ENCODE measurements at places on chromosomes 3 and 15.

DNA sequence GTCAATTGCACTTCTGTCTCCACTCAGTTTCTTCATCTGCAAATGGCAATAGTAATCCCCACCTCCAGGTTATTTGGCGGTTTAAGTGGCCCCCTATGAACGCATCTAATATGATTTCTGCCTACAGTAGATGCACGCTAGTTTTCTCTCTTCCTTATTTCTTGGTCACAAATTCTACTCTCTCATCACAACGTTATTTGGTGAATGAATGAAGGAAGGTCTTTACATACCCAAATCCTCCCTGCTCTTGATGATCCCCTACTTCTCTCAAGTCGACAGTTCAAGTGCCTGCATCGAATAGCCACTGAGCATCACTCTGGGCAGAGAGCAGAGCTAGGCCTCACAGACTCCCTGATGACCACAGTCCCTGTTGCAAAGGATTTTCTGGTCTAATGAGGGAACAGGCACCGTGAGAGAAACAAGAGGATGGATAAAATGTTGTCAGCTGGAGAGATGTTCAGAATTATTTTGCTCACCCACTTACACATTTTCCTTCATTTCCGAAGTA, 181.2 kb upstream of the SMAD3 start:
- DNase-seq: peak; percentile 11

GRCh38 chr3:40753951-40754350, 229.2 kb downstream of the ZNF621 start:
- no peak for DNase-seq

DNA sequence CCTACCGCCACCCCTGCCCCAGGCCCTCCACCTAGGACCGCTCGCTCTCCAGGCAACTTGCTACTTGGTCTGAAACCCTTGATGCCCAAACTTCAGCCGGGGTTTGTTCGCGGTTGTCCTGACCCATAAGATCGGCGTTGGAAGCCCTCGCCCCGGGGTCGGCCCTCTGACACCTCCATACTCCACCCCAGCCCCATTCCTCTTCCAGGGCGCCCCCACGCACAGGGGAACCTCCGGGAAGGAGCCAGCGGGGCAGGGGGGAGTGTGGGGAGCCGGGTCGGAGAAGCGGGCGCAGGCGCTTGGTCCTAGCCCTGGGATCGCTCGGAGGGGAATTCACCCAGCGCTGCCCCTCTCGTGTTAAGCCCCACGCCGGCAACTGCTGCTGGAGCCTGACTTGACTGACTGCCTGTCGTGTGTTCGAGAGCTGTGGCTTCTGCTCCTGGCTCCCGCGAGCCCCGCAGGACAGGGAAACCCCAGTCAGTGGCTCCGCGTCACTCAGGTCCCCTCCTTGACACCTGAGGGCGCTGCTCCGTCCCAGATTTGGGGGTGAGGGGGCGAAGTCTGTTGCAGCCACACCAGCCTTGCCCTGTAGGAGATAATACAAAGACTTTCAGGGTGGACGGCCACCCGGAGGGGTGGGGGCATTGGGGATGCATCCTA, 675 bp downstream of the RYR3 start:
- DNase-seq: no peak

DNA sequence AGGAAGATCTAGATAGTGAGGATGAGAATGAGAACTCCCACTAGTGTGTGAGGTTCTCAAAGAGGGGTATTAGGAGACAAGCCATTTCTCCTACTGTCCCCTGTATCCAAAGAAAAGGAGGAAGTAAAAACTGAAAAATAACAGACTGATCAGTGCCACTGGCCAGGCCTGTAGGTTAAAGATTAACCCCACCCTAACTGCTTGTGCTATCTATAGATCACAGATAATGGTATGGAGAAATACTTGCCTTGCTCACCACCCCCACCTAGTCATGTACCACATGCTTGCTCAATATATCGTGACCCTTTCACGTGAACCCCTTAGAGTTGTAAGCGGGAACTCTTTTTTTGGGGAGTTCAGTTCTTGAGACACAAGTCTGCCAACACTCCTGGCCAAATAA, 519.7 kb upstream of the FRG2C start:
- no peak for DNase-seq

GRCh38 chr3:153072856-153073255, 89.2 kb upstream of the RAP2B start:
- no peak for DNase-seq

DNA sequence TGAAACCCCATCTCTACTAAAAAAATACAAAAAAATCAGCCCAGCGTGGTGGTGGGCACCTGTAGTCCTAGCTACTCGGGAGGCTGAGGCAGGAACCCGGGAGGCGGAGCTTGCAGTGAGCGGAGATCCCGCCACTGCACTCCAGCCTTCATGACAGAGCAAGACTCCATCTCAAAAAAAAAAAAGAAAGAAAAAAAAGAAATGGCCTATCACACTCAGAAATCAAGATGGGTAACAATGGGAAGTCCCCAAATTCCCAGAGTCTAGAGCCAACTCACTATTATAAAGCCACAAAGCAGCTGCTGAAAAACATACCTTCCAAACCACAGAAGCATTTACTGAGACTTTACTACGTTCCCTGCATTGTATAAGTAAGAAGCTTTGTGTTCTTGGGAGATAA, 7.5 kb downstream of the HDGFL3 start:
- no peak for DNase-seq

DNA sequence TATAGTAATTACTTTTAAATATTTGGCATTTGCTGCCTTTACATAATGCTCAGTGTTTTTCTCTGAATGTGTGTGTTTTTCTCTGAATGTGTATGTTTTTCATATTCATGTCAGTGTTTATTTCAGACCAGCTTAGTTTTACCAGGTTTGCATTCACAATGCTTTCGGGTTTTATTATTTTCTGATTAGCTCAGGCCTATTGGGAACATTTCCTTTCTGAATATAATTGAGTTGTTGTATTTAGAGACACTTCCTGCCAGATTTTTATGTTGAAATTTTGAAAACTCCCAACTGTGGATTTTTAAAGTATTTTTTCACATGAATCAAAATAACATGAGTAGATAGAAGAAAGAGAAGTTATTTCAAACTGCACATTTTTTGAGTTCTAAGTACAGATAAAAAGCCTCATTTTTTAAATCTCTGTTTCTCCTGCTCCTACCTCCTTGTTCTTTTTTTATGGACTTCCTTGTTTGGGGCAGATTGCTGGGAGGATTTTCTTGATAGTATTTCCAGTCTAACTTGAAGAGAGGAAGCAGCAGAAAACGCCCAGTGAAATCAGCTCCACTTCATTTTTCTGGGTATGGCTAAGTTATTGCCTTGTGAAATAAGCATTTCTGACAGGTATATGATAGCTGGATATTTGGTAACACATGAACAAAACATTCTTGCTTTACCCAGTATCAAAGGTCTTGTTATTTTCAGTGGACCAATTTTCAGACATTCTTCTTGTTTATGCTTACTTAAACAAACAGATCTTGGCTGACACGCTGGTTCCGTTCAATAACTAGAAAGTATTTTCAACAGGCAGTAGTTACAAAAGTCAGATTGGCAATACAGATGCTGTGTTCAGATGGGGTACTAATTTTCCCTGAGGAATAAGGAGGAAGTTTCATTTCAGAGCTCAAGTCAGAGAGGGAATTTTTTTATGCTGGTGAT, 70.7 kb downstream of the RIOX2 start:
- peak; percentile 41 for DNase-seq

All from colonic mucosa (tissue), 4 donors.